Diencephalon (tissue), 1 donor: ENCODE measurements at places on chromosomes 7 and 10. TPM values are rescaled to one million over a fixed set of nuclear protein-coding genes. Genes with fewer than 3 reads are reported as not detected.

The HTR5A gene
- 2.5 TPM for total RNA-seq

The SCART1 gene
- 1.2 TPM for total RNA-seq

The SPDYE2B gene
- not detected for total RNA-seq

The ZNF365 gene
- total RNA-seq: 19.8 TPM

The PCDH15 gene
- total RNA-seq: 30.2 TPM

The PITX3 gene
- 0.69 TPM for total RNA-seq

The PPP1R17 gene
- total RNA-seq: 2.8 TPM

The FKBP9 gene
- total RNA-seq: 62.7 TPM

The NME8 gene
- total RNA-seq: not detected

The C7orf33 gene
- not detected for total RNA-seq

The SYT15 gene
- total RNA-seq: 2.1 TPM

The BEND7 gene
- 16.8 TPM for total RNA-seq

The OR13A1 gene
- not detected for total RNA-seq

The FRMD4A gene
- total RNA-seq: 63.9 TPM

The CALCR gene
- 5.1 TPM for total RNA-seq

The VWC2 gene
- total RNA-seq: 13.8 TPM

The DENND2A gene
- total RNA-seq: 43.8 TPM

The MYOF gene
- 5.5 TPM for total RNA-seq

The STRIP2 gene
- 81.4 TPM for total RNA-seq

The CYP3A7 gene
- not detected for total RNA-seq

The ETV1 gene
- 62.5 TPM for total RNA-seq

The ADCY1 gene
- 107 TPM for total RNA-seq

The IDI2 gene
- not detected for total RNA-seq

The TMEM178B gene
- 126 TPM for total RNA-seq

The ERCC6 gene
- total RNA-seq: 33.4 TPM

The ASIC3 gene
- 1.4 TPM for total RNA-seq

The FAM221A gene
- 14.5 TPM for total RNA-seq
